ENCODE measurements at places on chromosomes 4 and X.

- DNase-seq, result peak; percentile 3
Observed at GRCh38 chrX:107025545-107025944, 25.5 kb upstream of the MORC4 start.

DNA sequence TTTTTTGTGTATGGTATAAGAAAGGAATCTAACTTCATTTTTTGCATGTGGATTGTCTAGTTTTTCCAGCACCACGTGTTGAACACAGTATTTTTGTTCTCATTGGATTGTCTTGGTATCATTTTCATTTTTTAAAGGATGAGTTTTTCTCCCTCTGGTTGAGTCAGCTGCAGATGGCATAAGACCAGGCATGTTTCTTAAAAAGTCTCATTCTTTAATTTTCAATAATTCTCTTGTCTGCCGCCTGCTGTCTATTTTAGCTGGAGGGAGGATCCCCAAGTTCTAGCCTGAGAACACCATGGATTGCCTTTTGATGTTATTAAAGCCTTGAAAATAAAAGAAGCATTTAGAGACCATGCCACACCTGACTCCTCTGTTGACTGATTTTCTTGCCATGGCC, 263.8 kb downstream of the ARHGAP24 start:
- DNase-seq, result no peak

- no peak for DNase-seq
Observed at GRCh38 chr4:15809058-15809457, 30.9 kb downstream of the CD38 start.

GRCh38 chr4:185202984-185203485, 765 bp downstream of the CFAP97 start:
- DNase-seq, result no peak

- DNase-seq, result peak; percentile 72
Observed at GRCh38 chrX:15854080-15854655, 445 bp downstream of the AP1S2 start.

- DNase-seq, result no peak
Observed at GRCh38 chr4:5956285-5957021, 61.8 kb downstream of the C4orf50 start.

GRCh38 chr4:27123123-27123768, 262.6 kb downstream of the STIM2 start:
- DNase-seq, result no peak

GRCh38 chr4:3413675-3414420, 27.9 kb upstream of the HGFAC start:
- no peak for DNase-seq

- DNase-seq, result no peak
Observed at GRCh38 chrX:70332600-70332999, 42.7 kb downstream of the KIF4A start.

- DNase-seq, result no peak
Observed at GRCh38 chr4:39563346-39563847, 36.2 kb upstream of the UGDH start.

- no peak for DNase-seq
Observed at GRCh38 chr4:111068883-111069282, 446.0 kb upstream of the PITX2 start.

GRCh38 chrX:25039036-25039435, 23.3 kb upstream of the ARX start:
- DNase-seq, result no peak

DNA sequence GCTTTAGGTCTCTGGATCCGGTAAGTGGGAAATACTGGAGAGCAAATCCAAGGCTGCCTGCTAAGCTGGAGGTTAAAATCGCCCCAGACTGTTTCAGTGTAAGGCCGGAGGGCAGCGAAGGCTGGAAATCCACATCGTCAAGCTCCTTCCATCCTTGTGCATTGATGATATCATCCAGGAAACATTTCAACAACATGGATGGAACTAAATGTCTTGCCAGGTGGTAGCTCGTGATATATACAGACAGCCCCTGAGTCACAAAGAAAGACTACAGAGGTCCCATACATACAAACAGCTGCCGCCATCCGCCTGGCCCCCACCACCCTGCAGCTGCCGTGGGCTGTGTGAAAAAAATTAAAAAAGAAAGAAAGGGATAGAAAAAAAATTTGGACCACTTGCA, 148.9 kb upstream of the RBPJ start:
- peak; percentile 36 for DNase-seq

GRCh38 chrX:88991583-88992132, 244.6 kb downstream of the CPXCR1 start:
- DNase-seq, result no peak

DNA sequence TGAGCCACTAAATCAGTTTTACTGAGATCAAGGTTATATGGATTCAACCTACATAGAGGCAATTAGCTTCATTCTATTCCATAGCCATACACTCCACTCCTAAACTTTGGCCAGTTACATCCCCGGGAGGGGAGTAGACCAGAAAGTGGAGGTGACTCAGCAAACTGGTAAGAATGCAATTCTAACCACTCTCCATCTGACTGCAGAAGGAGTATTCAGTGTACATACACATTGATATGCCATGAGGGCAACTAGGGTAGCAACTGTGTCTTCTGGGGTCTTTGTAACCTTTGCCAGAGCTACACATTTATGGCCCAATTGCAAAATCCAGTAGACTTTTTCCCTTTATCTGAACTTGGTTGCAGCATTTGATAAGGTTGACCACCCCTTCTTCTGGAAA, 7.6 kb downstream of the SLC25A43 start:
- DNase-seq, result no peak

DNA sequence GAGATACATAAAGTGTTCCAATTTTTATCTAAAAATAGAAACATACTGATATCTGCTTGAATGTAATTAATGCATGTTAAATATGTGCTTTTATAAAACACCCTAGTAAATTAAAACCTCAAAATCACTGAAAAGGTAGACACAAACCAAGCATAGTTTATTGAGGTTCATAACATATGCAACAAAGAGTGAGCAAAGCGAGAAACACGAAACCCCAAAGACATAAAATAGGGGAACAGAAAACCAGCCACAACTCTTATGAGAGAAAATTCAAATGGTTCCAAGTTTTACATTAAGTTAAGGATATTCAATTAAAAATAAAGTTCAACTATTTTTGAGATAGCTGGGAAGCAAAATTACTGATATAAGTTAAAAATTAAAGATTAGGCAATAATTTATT, 336.4 kb upstream of the AGA start:
- DNase-seq, result no peak

DNA sequence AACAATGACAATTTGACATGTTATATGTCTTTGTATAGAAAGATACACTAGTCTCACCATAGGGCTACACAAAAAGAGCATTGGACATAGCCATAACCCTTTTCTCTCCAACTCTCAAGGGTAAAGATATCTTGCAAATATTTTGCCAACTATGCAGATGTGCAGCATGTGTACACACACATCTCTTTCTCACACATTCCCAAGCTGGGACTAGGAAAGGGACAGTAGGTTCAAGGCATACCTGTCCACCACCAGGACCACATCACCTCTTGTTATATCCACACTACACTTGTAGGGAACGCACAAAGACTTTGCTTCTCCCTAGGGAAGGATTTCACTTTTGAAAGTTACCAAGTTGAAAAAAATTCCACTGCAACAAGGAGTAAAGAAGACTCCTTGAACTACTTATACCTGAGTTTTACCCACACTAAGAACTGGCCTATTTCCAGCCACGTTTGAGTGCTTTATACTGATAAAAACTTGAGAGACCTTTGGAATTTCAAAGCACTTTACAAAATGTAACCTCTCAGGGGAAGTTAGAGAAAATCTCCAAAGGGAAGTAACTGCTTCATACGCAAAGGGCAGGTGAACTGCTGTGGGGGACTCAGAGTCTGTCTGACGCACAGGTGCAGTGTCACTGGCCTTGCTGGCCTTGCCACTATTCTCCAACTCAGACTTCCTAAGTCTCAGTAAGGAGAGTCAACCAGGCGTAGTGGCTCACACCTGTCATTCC, 36.9 kb downstream of the NR3C2 start:
- no peak for DNase-seq

DNA sequence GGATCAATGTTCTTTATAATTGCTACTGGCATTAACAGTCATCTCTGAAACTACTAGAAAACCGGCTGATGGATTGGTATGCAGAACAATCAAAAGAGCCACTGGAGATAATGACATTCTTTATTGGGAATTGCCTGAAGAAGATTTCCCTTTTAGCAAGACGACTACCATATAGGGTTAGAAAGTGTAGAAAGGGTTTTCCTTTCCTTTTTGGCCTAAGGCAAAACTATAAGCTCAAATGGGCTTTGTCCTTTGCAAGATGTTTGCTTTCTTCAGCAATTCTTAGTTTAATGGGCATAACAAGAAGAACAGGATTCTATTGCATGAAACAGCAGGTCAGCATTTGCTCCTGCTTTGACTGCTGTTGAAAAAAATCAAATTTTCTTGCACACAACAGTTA, 214.2 kb upstream of the PCDH10 start:
- no peak for DNase-seq

- DNase-seq, result no peak
Observed at GRCh38 chr4:144185086-144185485, 44.6 kb upstream of the GYPA start.

GRCh38 chr4:89539374-89539773, 231.8 kb upstream of the GPRIN3 start:
- DNase-seq, result no peak

- DNase-seq, result no peak
Observed at GRCh38 chr4:93865650-93866049, 37.1 kb downstream of the ATOH1 start.

- DNase-seq, result no peak
Observed at GRCh38 chrX:114038358-114038757, 545.5 kb upstream of the HTR2C start.

- no peak for DNase-seq
Observed at GRCh38 chr4:4578981-4579380, 37.1 kb upstream of the STX18 start.

DNA sequence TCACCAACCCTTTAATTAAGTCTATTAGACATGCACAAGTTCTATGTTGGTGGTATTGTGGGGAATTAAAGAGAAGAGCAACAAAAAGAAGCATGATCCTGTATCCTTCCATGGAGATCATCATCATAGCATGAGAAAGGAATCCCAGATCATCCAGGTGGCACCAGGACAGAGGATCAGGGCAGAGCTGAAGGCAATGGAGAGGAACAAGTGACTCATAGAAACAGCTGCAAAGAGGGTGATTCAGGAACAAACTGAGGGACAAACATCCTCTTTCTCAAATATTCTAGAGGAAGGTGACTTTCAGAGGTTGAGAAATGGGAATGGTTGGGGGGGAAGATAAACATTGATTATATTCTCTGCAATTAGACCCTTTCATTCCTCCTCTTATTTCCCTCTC, 105.5 kb upstream of the OTUD4 start:
- no peak for DNase-seq

GRCh38 chrX:109859651-109860050, 126.6 kb upstream of the ACSL4 start:
- no peak for DNase-seq

- no peak for DNase-seq
Observed at GRCh38 chr4:6377626-6378492, 94.6 kb downstream of the PPP2R2C start.

DNA sequence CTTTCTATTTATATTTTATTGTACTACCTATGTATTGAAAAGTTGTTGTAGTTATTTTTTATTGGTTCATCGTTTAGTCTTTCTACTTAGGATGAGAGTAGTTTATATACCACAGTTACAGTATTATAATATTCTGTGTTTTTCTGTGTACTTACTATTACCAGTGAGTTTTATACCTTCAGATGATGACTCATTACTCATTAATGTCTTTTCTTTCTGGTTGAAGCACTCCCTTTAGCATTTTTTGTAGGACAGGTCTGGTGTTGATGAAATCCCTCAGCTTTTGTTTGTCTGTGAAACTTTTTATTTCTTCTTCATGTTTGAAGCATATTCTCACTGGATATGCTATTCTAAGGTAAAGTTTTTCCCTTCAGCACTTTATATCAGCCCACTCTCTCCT, 7.7 kb downstream of the LUZP4 start:
- no peak for DNase-seq

- DNase-seq, result peak; percentile 92
Observed at GRCh38 chr4:140851032-140851636, 94.9 kb upstream of the TBC1D9 start.

DNA sequence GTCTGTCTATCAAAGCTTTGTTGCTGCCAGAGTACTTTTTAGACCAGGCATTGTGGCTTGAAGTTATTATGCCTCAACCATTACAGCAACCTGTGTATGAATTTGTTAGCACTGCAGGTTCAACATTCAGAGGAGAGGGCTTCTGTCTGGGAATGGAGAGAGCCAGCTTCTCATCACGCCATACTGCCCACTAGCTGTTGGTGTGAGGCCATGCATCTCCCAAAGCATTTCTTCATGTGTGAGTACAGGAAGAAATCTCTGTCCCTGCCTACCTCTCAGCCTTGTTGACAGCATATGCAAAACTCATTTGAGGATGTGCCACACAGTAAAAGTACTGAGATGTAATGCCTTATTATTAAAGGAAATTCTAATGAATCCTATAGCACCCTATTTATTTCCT, 76.9 kb upstream of the PPARGC1A start:
- no peak for DNase-seq

DNA sequence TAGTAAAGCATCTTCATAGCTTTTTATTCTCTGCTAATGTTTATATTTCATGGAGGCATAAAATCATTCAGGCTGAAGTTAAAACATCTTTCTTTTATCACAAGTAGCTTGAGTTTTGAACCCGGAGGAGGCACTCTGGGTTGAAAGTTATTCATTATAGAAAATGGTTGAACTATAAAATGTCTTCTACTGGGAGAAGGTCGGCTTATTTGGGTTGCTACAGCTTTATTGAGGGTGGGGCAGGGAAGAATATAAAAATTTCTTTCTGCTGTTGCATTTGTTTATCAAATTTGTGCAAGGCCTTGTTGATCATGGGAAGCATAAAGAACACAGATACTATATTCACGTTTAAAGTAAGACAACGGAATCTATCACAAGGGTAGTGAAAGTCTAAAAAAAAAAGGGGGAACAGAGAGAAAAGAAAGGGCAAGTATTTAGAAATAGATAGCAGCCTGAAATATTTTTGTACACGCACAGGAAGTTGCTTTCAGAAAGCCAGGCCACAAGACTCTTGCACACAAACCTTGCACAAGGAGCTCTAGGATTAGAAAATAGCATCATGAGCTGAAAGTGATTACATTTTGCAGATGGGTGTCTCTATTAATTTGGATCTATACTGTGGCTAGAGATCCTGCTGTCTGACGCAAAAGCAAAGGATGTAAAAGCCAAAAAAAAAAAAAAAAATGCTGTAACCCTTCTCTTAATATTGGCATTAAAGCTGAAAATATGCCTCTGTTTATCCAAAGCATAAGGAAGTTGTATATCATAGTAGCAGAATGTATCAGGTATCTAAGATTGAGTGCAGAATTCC, 37.2 kb upstream of the FAM9C start:
- DNase-seq, result no peak

- DNase-seq, result no peak
Observed at GRCh38 chr4:93841803-93842345, 13.3 kb downstream of the ATOH1 start.

- peak; percentile 55 for DNase-seq
Observed at GRCh38 chr4:149884046-149884445, 68.4 kb upstream of the IQCM start.

DNA sequence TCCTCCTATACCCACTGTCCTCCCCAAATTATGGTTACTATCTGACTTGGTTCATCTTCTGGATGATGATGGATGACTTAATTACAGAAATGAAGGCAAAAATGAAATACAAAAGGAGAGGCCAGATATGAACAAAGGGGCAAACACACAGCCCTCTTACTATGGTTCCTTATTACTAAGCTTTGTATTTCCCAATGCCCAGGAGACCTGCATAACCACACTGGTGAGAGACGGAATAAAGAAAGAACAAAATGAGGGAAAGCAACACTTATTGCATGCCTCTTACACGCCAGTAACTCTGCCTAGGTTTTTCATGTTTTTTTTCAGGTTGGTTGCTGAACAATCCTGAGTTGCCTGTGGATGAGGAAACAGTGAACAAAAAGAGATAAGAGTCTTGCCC, 120.5 kb downstream of the SLC10A7 start:
- no peak for DNase-seq
